ENCODE measurements at places on chromosomes 2 and 18. TPM values are rescaled to one million over a fixed set of nuclear protein-coding genes. Genes with fewer than 3 reads are reported as not detected.

GRCh38 chr2:120177001-120177621 is 46.1 kb downstream of the TMEM185B start:
- peak; percentile 10 for DNase-seq

- DNase-seq: no peak
Observed at GRCh38 chr18:32974421-32975162, 201.8 kb upstream of the KLHL14 start.

- DNase-seq: no peak
Observed at GRCh38 chr2:55052129-55053061, 2.1 kb upstream of the RTN4 start.

DNA sequence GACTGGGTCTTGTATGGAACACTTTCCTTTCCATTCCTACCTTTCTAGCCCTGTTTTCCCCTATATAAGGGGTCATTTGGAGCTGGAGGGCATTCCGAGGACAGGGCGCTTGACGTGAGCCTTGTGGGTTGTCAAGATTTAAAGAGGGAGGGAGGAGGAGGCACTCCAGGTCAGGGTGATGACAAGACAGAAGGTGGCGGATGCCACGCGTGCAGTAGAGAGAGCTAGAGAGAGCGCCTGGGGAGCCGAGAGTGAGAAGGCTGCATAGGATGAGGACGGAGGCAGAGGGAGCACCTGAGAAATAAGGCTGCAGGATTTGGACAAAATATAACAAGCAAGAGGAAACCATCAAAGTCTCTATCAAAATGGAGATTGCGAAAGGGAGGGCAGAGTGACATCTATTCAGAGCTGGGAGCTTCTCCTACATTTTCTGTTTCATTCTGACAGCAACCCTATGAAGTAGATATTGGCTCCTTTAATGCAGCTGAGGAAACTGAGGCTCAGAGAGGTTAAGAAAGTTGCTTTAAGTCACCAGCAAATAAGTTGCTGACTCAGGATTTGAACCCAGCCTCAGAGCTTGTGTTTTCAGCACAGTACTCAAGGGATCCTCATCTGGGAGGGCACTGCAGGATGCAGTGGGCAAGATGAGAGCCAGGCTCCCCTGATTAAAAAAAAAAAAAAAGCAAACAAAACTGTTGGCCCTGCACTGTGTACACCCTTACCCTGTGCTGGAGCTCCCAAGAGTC is 124.2 kb downstream of the MRO start:
- DNase-seq: no peak

DNA sequence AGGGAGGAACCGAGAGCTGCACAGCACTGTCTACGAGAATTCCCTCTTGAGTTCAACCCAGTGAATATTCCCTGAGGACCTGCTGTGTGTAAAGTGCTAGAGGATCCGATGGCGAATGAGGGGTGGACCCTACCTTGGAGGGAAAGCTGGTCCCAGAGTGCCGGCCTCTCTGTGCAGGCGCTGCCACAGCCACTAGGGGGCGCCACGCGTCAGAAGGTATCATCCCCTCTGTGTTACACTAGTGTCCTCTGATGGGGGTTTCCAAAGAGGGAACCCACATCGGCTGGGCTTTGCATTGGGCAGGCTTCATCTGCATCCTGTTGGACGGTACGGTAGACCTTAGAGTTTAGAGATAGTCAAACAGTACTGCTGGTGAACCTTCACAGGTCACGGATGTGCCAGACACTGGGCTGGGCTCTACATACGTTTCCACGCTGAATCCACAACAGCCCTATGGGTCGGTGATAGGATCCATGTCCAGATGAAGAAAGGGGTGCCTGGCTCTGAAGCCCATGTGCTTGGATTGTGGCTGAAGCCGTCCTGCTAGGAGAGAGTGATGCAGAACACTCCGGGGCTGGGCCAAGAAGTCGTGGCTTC is 39.0 kb downstream of the COA5 start:
- DNase-seq: peak; percentile 59

GRCh38 chr2:24111407-24111901 is 11.7 kb downstream of the PFN4 start:
- DNase-seq: no peak

DNA sequence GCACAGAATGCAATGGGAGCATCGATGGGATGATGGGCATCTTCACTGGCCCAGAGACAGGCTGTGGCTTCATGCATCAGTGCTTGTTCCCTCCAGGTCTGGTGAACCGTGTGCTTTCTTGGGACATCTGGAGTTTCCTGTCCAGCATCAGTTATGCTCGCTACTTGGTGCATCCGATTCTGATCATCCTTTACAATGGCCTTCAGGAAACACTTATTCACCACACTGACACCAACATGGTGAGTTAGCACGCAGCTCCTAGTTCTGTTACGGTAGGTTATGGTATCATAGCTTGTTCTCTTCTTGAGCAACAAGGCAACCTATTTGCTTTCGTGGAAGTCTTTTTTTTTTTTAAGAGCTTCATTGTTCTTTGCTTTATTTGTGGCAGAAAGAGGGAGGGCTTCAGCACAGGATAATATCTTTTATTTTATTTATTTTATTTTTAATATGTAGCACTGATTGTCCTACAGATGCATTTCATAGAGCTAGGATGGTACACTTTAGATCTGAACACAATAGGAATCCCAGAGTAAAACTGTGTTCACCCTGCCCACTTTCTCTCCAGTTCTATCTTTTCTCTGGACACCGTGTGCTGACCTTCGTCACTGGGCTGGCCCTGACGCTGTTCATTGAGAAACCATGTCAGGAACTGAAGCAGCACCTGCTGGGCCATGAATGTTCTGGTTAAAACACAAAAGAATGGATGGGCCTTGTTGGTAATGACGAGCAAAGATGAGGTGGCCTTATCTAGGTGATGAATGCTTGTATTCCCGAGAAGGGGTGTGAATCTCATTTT is 71.2 kb upstream of the SEC11C start:
- DNase-seq: no peak

GRCh38 chr2:85875350-85876050 is 13.3 kb downstream of the ST3GAL5 start:
- no peak for DNase-seq

- DNase-seq: no peak
Observed at GRCh38 chr2:134235510-134236144, 18.2 kb upstream of the MGAT5 start.

GRCh38 chr2:181851726-181852125 is 39.8 kb upstream of the ITPRID2 start:
- no peak for DNase-seq

GRCh38 chr2:89829828-89830227 is 1138.4 kb downstream of the RPIA start:
- DNase-seq: no peak

DNA sequence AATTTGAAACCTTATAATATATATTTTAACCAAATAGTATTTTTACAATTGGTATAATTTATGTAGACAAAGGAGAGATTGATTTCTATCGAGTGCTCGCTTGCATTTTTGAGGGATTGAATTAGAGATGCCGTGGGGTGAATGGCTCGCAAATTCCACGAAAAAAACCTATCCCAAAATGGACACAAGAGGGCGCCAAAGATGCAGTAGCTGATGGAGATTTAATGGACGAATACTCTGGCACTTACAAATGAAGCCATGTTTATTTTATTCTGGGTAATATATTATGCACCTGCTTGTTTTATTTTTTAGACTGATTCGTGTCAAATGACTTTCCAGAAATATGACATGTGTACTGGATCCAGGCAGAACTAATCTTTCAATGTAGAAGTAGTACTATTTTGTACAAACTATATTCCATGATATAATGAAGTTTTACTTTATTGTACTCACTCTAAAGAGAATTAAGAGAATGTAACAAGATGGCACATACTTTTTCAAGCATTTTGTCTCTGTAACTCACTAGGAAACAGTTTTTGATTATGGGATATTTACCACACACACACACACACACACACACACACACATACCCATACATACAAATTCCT is 505.4 kb downstream of the PLCL1 start:
- DNase-seq: peak; percentile 61

Gene COX7A2L
- total RNA-seq: 212 TPM

Gene YES1
- 209 TPM for total RNA-seq

Gene REG1B
- not detected for total RNA-seq

Gene MYCN
- 26.7 TPM for total RNA-seq

Gene TTC31
- total RNA-seq: 41.1 TPM

Gene TCF7L1
- 1.0 TPM for total RNA-seq

Gene DOK1
- 13.2 TPM for total RNA-seq

Data from neural progenitor cell (in vitro differentiated cells).